ENCODE measurements at places on chromosomes 1 and 21.

GRCh38 chr1:40310129-40310461 is 7.0 kb downstream of the COL9A2 start:
- DNase-seq = no peak

DNA sequence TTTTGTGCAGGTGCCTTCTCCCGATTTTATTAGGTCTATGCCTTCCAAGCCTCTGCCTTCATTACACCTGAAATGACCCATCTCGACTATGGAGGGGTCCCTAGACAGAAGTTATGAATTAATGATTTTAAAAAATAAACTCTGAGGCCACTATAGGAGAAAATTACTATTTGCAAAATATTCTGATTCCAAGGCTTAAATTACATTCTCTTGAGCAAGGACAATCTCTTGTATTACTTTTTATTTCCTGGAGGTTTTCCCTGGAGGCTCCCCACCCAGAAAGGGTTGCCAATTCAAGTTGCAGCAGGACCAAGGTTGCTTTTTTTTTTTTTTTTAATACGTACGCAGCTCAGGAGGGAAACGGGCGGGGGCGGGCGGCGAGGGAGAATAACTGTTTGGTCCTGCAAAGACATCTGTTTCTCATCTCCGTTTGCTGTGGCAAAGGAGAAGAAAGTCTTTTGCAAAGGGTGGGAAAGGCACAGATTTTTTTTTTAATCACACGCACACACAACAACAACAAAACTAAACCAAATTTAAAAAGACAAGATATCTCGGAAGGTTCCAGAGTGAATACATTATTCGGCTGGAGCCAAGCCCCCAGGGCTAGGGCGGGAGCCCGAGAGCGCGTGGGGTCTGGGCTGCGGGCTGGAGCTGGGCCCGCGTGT is 618 bp upstream of the SERTAD4 start:
- peak; percentile 53 for DNase-seq

- DNase-seq = no peak
Measured at GRCh38 chr1:51578383-51579109, 38.3 kb upstream of the OSBPL9 start.

GRCh38 chr1:111256988-111257658 is 29.6 kb downstream of the CHI3L2 start:
- DNase-seq = no peak

DNA sequence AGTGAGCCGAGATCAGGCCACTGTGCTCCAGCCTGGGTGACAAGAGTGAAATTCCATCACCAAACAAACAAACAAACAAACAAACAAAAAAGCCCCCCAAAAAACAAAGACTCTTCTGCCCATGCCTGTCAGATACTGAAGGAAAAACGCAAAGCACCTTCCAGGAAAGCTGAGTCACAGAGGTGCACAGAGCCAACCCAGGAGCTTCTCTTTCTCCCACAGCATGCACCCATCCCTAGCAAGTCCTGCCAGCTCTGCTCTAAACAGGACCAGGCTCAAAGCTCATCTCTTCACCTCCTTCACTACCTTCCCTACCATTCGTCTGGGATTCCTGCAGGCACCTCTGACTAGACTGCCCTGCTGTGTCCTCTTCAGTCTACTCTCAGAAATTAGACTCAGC is 46.5 kb downstream of the ETS2 start:
- DNase-seq = no peak

DNA sequence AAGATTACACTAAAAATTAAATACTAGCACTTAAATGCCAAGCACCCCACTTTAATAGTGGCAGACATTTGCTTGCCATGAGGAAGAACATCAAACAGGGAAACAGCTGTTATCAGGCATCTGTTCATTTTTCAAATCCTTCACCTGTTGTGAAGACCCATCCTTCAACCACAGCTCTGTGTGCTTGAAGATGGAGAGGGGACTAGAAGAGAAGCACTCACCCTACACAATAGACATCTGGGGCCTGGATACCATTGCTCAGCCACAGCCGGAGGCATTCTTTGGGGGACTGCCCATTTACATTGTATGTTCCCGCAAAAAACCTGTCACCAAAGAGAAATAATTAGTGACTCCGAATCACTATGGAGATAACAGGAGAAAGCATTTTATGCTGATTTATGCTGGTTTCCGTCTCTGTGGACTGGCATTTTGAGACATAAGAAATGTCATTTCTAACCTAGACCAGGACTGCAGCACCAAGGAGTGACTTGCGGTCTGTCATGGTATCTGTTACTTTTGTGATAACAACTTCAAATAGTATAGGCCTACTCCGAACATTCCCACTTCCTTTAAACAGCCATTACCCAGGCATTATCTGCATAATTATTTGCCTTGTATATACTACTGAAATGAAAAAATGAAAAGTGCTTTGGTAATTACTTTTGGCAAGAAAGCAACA is 28.8 kb upstream of the MTF1 start:
- no peak for DNase-seq

GRCh38 chr1:17861685-17862084 is 106.6 kb downstream of the ACTL8 start:
- DNase-seq = no peak

- peak; percentile 76 for DNase-seq
Measured at GRCh38 chr1:160284220-160284781, 632 bp downstream of the PEX19 start.

DNA sequence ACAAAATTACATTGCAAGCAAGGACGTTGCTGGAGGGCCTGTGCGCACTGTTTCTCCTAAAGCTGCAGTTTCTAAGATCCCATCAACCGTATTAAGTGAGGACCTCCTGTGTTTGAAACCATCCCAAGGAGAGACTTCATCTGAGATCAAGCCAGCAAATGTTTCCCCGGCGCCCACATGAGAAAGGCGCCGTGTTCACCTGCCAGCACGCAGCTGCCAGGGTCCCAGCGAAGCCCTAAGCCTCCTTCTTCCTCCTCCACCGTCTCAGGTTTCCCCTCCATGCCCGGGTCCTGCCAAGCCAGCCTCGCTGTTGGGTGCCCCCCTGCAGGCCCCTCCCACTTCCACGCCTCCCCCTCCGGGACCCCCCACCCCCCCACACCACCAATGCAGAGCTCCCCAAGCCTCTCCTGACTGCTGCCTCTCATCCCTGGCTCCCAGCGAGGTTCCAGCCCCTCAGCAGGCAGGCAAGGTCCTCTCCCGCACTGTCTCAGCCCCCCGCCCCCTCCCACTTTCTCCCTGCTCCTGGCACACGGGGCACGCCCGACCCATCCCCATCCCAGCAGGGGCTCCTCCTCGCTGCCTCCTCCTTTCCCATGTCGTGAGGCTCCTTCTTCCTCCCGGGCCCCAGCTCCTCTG is 8.6 kb upstream of the TFF1 start:
- DNase-seq = no peak

DNA sequence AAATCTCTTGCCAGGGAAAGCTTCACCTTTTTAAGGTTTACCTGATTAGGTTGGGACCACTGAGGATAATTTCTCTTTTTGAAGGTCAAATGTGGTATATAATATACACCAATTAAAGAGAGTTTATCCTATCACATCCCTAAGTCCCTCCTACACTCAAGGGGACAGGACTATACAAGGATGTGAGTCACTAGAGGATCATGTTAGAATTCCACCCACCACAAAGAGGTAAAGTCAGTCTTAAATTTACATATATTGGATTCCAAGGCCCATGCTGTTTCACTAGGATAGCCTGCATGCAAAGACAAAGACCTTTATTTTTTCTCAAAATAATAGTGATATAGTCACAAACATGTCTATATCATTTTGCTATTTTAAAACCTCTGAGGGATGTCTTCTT is 164.4 kb downstream of the GIPC2 start:
- peak; percentile 13 for DNase-seq

DNA sequence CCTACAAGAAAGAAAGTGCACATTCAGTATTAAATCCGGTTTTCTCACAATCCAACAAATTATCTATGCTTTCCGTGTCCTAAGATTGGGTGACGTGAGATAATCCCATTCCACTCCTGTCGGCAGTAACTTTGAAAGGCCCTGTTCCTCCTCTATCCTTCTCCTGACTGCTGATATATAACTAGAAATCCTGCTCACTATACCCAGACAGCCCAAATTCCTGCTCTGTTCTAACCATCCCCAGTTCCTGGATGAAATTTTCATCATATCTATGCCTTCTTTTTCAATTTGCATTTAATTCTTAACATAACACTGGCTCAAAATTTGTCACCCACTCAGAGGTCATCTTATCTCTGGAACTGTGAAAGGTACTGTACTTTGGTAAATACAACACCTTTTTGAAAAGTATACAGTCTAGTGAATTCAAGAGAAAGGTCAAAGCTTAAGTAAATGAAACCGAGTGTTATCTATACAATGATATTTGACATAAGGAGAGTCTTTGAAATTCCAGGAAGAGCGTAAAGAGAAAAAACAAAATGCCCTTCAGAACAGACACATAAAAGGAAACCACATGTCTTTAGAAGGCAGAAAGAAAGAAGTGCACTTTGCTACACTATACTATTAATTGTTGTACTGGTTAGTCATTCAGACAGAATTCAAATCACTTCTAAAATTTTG is 200.5 kb upstream of the NEGR1 start:
- DNase-seq = no peak

DNA sequence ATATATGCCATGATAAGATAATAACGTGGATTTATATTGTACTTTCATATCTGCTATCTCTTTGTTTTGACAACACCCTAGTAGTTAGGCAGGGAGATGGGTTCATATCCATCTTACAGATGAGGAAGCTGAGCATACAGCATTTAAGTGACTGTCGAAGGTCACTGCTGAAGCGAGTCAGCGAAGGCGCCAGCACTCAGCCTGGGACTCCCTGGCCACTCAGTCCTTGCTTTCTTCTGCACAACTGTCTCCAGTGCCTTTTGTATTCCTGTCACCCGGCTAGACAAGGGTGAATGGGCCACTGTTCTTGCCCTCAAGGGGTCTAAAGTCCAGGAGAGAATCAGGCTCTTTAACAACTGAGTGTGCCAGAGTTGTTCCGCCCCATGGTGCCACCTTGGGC is 3.1 kb downstream of the ARHGEF10L start:
- no peak for DNase-seq

DNA sequence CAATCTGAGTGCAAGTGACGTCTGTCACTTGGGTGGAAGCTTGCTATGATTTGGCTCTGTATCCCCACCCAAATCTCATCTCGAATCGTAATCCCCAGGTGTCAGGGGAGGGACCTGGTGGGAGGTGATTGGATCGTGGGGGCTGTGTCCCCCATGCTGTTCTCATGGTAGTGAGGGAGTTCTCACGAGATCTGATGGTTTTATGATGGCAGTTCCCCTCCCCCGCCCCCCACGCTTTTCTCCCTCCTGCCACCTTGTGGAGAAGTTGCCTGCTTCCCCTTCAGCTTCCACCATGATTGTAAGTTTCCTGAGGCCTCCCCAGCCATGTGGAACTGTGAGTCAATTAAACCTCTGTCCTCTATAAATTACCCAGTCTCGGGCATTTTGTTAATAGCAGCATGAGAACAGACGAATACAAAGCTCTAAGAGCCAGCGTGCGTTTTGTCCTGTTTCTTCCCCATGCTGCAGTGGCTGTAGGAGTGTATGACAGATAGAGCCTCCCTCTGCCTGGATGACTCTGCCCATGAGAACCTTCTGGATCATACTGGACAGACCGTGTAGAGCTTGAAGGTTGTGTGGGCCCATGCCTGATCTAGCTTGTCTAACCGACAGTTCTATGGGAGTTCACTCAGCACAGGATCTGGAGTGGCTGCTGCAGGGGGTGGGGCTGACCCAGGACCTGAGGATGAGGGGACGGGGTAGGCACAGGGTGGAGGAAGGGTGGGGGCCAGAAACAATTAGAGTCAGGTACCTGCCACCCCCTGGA is 139.7 kb upstream of the ERRFI1 start:
- DNase-seq = no peak

DNA sequence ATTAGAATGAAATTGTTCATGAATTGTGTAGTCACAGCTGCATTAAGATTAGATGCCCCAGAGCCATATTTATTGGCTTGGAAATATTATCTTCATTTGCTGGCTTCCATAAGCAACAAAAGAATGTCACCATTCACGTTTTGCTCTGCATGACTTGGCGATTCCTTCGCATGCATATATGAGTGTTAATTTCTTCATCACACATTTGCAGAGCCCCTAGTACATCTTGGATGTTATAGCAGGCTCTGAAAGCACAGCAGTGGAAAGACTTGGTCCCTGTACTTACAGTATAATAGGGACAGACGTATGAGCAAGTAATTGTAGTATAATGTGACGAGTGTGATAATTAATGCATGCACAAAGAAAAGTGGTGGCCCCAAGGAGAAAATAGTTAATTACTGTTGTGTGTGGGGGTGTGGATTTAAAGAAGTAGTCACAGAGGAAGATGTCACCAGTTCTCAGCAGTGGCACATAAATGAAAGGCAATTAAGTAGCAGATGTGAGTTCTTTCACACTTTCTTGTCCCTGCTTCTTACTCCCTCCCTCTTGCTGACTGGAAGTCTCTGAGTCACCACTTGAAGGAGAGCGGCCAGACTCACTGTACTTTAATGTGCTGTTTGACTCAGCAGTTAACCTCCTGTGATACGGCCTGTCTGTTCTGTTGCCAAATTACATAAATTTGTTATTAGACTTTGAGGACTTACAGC is 21.0 kb downstream of the S100A10 start:
- peak; percentile 80 for DNase-seq

DNA sequence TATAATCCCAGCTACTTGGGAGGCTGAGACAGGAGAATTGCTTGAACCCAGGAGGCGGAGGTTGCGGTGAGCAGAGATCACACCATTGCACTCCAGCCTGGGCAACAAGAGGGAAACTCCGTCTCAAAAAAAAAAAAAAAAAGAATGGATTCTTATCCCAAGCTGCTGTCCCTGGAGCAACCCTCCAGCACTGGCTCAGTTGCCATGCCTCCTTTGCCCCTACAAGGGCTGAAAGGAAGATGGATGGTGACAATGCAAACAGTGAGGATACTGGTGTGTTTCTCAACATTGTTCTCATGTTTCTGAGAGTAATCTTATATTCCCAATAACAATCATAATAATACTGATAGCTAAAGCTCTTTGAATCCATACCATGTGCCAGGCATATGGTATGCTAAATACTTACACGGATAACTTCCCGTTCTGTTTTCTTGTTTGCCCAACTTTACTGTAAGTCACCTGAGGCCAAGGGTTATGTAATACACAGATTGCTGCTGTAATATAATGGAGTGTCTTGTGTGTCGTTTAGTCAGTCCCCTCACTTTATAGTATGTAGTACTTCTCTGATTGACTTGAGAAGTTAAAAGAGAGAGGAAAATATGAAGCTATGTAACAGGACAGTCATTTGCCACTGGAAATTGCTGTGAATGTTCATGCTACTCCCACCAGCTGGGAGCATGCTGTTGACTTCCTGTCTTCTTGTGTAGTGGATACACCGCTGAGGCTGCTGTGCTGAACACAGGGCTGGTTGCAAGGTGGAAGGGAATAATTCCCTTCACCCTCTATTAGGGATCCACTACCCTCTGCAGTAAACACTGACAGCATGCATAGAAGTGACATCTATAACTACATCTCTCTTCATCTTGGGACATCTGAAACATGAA is 153.6 kb downstream of the CNIH3 start:
- no peak for DNase-seq

DNA sequence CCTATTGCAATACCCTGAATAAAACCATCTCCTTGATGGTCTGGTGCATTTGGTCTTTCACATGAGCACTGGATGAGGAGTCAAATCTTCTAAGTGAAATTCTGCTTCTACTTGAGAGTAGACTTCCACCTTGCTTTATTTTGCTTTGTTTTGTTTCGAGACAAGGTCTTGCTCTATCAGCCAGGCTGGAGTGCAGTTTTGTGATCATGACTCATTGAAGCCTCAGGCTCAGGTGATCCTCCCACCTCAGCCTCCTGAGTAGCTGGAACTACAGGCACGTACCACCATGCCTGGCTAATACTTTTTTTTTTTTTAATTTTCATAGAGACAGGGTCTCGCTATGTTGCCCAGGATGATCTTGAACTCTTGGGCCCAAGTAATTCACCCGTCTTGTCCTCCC is 65.8 kb upstream of the F3 start:
- DNase-seq = no peak
